Ovary (tissue), 10 donors: ENCODE measurements at places on chromosomes 12 and 14.

GRCh38 chr12:106790020-106790419 is 15.5 kb downstream of the RIC8B start:
- no peak for DNase-seq
- no peak overlapping the region for H3K27ac ChIP-seq
- no peaks in the 10 kb centered on the region for H3K36me3 ChIP-seq
- H3K27me3 ChIP-seq = no peaks in the 10 kb centered on the region

DNA sequence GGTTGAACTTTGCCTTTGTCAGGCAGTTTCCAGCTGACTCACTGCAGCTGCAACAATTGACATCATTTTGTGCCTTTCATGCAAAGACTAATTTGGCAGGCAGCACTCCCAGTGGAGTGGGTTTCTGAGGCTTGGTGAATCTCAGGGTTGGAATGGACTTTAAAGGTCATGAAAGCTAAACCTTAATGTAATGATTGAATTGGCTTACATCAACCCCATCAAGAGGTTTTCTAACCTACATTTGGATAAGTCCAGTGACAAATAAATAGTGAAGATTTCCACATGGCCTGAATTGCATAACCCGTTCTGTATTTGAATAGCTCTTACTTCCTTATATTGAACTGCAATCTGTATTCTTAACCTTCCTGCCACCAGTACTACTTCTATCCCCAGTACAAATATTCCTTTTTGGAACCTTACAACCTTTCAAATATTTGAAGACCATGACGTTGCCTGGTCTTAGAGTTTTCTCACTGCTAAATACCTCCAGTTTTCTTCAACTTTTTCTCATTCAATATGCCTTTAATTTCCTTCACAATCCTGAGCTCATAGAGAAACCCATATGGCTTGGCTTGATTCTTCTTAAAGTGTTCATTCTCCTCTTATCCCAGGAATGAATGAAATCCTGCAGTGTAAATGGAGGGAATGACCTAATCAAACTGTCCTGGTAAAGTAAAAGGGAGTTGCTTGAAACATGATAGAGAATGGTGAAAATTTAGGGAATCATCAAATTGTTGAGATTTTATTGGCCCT is 168.1 kb upstream of the NOVA1 start:
- no peaks in the 10 kb centered on the region for H3K36me3 ChIP-seq
- no peaks in the 10 kb centered on the region for H3K27me3 ChIP-seq
- no peak overlapping the region for H3K4me3 ChIP-seq
- H3K4me1 ChIP-seq = no peaks in the 10 kb centered on the region
- no peak for DNase-seq

GRCh38 chr12:70244409-70244808 is 1.2 kb downstream of the CNOT2 start:
- H3K4me3 ChIP-seq = peak overlapping the region; percentile 77
- H3K36me3 ChIP-seq = no peaks in the 10 kb centered on the region
- peak overlapping the region; percentile 92 for H3K27ac ChIP-seq
- DNase-seq = no peak
- H3K27me3 ChIP-seq = no peaks in the 10 kb centered on the region

GRCh38 chr14:104694991-104695659 is 5.7 kb downstream of the INF2 start:
- H3K27me3 ChIP-seq = no peaks in the 10 kb centered on the region
- H3K27ac ChIP-seq = no peak overlapping the region
- H3K4me3 ChIP-seq = no peak overlapping the region
- H3K4me1 ChIP-seq = peaks cover 11% of the 10 kb centered on the region
- no peak for DNase-seq

GRCh38 chr14:63277591-63278183 is 41.0 kb downstream of the GPHB5 start:
- no peaks in the 10 kb centered on the region for H3K27me3 ChIP-seq
- H3K36me3 ChIP-seq = no peaks in the 10 kb centered on the region
- peaks cover 9% of the 10 kb centered on the region for H3K4me1 ChIP-seq
- H3K4me3 ChIP-seq = no peak overlapping the region
